ENCODE measurements at places on chromosomes 2 and 18.

DNA sequence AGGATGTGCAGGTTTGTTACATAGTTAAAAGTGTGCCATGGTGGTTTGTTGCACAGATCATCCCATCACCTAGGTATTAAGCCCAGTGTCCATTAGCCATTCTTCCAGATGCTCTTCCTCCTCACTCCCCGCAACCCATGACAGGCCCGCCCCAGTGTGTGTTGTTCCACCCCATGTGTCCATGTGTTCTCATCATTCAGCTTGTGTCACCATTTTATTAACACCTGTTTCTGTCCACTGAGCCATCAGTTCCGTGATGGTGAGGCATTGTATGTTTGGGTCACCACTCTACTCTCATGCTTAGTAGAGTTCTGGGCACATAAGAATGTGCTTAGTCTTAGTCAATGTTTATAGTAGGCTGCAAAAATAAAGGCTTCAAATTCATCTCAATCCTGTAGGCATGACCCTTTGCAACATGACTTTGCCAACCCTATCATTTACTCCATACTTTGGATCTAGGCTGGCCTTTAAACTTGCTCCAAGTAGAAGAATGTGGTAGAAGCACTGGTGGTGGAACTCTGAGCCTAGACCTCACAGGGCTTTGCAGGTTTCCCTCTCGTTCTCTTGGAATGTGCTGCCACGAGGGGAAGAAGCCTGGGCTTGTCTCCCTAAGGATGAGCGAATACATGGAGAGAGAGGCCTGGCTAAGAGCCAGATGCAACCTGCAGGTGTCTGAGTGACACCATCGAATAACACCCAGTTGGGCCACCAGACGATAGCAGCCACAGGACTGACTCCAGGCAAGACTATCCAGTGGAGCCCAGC lies 161.5 kb downstream of the NAPG start:
- DNase-seq = peak; percentile 1

DNA sequence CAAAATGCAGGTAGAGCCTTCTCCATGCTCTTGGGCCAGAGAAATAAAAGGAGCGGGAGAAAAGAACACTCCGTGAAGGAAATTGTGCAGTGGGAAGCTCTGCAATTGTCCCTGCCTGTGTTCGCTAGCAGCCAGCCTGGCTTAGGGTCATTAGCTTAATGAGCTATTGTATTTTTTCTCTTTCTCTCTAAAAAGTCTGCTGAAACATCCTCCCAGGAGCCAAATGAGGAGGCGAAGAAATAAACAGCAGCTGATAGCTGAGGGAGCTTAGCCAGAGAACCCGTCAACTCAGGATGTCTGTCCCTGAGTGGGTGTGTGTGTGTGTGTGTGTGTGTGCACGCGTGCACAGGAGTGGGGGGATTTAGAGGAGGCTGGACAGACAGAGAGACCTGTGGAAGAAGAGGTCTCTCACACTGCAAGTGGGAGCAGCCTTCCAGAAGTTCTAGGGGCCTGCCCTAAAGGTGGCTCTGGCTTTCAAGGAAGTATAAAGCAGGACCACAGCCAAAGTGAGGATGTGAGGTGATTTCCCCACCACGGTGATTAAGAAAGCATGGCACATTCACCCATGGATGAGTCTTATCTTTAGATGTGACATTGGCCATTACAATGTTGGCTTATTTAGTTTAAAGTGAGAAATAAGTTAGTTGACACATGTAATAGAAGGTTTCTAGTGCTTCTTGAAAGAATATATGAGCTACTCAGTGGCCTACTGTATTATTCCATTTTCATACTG lies 690.4 kb downstream of the RNF144A start:
- no peak for DNase-seq

GRCh38 chr18:6718267-6718666 lies 11.2 kb upstream of the ARHGAP28 start:
- DNase-seq = no peak

GRCh38 chr2:73640511-73640911 lies 1.7 kb downstream of the NAT8 start:
- DNase-seq = no peak

DNA sequence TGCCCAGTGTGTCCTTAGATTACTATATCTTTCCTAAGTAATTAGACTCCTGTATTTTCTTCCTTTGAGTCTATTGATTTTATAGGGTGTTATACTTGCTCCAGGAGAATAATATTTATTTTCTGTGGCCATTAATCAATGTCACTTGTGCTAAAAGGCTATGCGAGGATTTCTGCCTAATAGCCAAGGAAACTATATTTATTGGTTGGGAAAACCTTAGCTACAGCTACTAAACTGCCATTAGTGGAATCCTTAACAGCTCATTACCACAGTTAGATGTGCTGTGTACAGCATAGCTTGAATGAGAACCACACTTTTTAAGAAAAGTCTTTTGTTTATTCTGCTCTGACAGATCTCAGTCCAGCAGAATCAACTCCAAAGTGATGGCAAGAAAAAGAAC lies 537.3 kb downstream of the ERBB4 start:
- DNase-seq = no peak

- DNase-seq = peak; percentile 20
Measured at GRCh38 chr18:31954349-31954748, 11.4 kb upstream of the TRAPPC8 start.

GRCh38 chr2:88808083-88808482 lies 116.6 kb downstream of the RPIA start:
- no peak for DNase-seq

DNA sequence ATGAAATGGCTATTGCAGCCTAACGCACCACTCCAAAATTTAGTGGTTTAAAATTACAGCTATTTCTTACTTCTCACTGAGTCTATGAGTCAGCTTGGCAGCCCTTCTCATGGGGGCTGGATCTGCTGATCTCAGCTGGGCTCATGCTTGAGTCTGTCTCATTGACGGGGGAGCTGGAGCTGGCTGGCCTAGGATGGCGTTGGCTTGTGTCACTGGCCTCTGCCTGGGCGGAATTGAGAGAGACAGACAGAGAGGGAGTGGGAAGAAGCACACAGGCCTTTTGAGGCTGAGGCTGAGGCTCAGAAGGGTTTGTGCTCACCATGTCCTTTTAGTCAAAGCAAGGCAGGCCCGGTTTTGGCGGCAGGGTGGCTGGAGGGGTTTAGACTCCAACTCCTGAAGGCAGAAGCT lies 412.1 kb upstream of the MYT1L start:
- DNase-seq = no peak

DNA sequence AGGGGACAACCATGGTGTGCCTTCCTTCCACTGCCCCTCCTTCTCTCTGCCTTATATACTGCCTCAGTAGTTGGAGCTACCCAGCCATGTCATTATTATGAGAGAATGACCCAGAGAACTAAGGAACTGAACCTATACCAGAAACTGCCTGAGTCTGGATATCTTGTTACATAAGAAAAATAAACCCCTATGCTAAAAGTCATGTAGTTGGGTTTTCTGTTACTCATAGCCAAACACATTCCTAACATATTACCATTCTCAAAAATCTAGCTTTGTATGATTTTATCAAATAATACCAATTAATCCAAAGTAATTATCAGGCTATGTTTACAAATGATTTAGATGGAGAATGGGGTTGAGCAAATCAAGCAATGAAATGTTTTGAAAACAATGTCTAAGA lies 15.0 kb upstream of the KLF7 start:
- DNase-seq = no peak

Data from LoVo (cell line).